Stimulated activated CD8-positive, alpha-beta memory T cell treated with anti-CD3 and anti-CD28 coated beads, Interleukin-15, amount 100 ng/mL, for 4 hours (primary cell): ENCODE measurements at places on chromosomes 1 and 21.
A peak's percentile ranks its signal among the peaks of the same experiment; 100 is the strongest.

- no peak for DNase-seq
These were observed 241.1 kb upstream of the KIAA0040 start for GRCh38 chr1:175433532-175434282.

DNA sequence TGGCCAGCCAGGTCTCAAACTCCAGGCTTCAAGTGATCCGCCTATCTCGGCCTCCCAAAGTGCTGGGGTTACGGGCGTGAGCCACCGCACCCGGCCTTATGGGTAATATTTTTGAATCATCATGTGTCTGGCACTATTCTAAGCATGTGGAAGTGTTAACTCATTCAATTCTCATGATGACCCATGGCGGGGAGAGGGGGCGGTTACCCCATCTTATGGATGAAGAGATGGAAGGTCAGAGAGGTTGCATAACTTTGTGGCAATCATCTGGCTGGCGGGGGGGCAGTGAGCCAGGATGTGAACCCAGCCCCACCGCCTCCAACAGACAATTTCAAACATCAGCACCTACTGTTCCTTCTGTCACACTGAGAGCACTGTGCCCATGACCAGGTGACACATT, 11.5 kb upstream of the TAS1R2 start:
- no peak for DNase-seq

DNA sequence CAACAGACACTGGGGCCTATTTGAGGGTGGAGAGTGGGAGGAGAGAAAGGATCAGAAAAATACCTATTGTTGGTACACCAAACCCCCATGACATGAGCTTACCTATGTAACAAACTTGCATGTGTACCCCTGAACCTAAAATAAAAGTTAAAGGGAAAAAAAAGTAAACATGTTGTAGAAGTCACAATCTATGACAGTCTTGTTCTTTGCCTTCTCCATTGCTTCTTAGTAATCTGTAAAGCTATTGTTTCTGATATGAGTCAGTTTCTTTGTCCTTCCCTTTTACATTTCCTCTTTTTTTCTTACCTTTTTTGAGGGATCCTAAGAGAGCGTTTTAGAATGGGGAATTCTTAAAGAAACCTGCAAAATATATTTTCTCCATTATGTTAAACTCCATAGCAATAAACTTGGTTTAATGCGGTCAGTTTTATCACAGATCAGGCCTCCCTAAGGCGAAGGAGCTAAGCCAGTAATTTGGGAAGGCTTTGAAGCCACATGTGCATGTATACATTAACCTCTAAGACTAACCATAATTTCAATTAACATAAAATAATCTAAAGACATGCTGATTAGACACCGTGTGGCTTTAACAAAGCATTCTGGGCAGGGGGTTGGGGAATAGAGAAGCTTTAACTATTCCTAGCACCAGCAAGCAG, 77.8 kb upstream of the C1orf105 start:
- DNase-seq = no peak

DNA sequence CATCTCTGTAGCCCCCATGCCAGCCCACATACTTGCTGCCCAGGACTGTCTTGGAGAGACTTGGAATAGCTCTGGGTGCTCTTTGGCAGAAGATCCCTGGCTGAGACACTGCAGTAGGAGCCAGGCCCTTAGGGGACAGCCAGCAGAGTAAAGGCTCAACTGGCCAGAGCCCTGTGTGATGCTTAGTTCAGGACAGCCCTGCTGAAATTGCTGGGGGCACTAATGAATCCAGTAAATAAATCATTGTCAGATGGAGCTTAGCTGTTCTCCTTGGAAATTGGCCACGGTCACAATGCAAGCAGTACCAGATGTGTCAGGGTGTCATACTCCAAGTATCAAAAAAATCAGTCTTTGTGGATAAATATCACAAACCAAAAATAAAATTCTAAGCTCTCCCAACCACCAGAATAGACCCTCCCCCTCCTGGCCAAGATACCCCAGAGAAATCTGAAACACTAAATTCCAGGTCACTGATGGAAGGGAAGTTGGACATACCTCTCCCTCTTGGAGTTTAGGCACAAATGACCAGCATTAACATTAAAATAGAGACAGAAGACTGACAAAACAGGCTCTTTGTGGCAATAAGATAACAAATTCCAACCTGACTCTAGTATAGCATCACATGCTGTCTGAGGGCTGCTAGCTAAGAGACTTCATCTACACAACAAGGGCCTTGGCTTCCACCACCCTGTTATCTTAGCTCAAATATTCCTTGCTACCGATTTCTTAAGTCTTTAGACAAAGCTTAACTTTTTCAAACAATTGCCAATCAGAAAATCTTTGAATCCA, 83.2 kb upstream of the DNAH14 start:
- DNase-seq = no peak

GRCh38 chr1:173201969-173202368, 5.2 kb downstream of the TNFSF4 start:
- DNase-seq = no peak

GRCh38 chr1:28259934-28260802, 850 bp downstream of the SESN2 start:
- no peak for DNase-seq

DNA sequence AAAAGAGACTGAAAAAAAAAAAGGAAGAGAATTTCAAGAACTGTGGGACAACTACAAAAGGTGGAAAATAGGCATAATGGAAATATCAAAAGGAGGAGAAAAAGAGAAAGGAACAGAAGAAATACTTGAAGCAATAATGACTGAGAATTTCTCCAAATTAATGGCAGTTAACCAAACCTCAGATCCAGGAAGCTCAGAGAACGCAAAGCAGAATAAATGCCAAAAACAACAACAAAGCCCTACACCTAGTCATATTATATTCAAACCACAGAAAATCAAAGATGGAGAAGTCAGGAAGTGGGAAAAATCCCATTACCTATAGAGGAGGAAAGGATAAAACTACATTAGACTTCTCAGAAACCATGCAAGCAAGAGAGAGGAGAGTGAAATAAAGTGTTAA, 20.7 kb upstream of the AHCYL1 start:
- DNase-seq = no peak

DNA sequence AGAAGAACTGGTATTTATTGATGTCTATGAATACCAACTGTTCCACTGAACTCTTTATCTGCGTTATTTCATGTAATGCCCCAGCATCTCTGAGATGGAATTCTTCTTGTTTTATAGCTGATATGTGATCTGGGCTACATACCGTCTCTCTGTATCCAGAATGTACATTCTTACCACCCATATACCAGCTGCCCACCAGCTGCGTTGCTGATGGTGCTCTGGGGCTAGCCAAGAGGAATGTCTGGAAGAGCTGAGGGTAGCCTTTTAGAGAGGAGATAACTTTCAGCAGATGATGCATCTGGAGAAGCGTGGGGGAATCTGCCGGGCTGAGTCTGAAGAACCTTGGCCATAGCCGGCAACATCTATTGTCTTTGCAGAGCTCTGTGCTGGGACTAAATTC, 137.5 kb downstream of the RYR2 start:
- no peak for DNase-seq

GRCh38 chr1:8438489-8438888, 120.6 kb downstream of the SLC45A1 start:
- DNase-seq = no peak

DNA sequence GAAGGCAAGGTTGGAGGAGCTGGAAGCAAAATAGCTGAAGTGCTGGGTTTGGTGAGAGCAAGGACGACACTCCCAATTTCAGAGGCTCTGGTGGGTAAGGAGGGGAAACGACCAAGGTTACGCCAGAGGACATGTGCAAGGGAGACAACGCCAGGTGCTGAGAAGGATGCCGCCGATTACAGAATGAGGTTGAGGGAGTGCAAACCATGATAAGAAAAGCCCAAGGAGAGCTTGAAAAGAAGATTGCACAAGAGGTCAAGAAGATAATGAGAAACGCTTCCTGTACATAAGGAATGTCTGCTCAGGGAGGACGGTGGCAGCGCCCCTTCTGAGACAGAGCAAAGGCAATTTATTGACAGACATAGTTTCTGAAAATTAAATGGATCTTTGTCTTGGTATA, 382.0 kb upstream of the PROX1 start:
- no peak for DNase-seq

- DNase-seq = peak; percentile 3
These were observed 48.8 kb upstream of the RAP1A start for GRCh38 chr1:111570781-111571181.

DNA sequence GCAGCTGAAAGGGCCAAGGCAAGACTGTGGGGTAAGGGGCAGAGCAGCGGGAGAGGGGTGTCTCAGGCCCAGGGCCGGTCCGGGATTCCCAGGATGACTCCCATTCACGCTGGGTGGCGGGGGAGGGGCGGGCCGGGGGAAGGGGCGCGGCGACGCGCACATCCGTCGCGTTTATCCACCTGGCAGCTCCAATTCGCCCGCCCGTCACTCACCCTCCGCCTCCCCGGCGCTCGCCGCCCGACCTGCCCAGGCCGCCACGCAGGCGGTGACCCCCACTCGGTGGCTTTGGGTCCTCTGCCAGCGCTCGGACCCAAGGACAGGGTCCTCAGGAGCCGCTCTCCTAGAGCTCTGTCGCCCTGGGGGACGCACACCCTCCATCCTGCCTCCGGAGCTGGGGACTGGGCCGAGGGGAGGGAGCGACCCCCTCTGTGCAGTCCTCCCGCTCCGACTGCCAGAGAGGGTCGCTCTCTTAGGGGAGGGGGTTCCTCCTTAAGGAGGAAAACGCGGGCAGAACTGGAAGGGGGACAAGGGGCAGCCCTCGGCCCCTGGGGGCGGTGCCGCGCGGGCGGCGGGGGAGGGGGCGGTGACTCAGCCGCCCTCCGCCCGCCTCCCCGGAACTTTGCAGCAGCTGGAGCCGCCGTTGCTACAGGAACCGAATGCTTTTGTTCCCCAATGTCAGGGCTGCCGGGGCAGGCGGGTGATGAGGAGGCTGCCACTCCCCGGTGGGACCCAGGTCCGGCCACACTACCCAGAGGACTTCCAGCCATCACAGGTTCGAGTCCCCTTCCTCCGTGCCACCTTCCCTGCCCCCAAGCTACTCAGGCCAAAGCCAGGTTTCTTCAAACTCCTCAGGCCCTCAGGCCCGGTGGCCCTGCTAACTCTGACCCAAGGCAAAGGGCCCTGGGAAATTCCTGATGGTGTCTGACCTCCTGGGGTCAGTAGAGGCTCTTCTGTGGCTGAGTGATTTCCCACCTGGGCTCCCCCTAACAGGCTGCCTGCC, 3.4 kb downstream of the ADGRB2 start:
- peak; percentile 43 for DNase-seq

GRCh38 chr1:147676311-147677085, 6.2 kb upstream of the ACP6 start:
- DNase-seq = no peak

DNA sequence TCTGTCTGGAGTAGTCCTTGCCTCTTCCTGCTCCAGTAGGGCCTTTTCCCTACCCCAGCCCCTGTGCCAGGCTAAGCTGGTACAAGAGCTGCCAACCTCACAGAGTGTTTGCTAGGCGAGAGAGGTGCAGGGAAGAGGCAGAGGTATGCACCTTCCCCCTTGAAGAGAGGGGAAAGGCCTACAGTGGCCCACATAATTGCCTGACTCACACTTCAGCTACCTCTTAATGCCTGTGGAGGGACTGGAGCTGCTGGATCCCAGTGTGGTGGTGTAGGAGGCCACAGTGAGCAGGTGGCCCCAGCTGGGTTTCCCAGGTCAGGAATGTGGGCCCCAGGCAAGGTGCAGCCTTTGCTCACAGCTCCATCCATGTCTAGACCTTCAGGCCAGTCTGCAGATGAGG, 3.3 kb upstream of the CCDC28B start:
- no peak for DNase-seq
